ENCODE measurements at places on chromosomes 1 and 21.
A peak's percentile ranks its signal among the peaks of the same experiment; 100 is the strongest.

- no peak for DNase-seq
Measured at GRCh38 chr1:181383695-181384094, 99.6 kb upstream of the CACNA1E start.

DNA sequence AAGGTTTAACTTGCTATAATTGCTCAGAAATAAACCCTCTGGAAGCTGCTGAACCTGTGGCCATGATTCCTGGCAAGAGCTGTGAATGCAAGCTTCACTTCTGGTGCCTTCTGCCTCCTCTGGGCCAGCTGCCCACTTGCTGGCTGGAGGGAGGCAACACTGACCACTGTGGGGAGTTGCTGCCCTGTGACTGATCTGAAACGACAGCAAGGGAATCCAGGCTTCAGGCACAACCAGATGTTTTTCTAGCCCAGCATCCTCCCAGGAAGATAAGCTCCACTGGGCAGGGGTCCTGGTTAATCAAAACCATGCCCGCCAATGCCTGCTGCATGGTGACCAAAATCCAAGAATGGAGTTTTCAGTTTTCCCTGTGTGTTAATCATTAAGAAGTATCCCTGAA lies 180.0 kb upstream of the HMGB4 start:
- DNase-seq: peak; percentile 46

- DNase-seq: peak; percentile 22
Measured at GRCh38 chr1:24619376-24619775, 23.7 kb upstream of the SRRM1 start.

GRCh38 chr1:92301021-92301420 lies 2.2 kb downstream of the RPAP2 start:
- DNase-seq: no peak

DNA sequence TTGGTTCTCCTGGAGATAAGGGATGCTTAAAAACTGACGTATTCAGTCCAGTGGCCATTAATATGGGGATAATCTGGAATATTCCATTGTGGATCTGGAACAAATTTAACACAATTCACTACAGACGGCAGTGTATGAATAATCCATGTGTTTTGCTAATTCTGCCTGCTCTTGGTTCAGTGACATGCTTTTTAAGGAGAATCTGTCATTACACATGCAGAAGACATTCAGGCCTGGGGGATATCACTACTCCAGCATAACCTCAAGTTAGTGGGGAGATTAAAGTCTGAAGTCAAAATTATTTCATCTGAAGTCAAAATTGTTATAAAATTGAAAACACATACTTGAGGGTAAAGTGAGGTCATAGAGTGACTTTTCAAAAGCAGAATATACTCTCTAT lies 789.3 kb downstream of the USP25 start:
- DNase-seq: no peak

DNA sequence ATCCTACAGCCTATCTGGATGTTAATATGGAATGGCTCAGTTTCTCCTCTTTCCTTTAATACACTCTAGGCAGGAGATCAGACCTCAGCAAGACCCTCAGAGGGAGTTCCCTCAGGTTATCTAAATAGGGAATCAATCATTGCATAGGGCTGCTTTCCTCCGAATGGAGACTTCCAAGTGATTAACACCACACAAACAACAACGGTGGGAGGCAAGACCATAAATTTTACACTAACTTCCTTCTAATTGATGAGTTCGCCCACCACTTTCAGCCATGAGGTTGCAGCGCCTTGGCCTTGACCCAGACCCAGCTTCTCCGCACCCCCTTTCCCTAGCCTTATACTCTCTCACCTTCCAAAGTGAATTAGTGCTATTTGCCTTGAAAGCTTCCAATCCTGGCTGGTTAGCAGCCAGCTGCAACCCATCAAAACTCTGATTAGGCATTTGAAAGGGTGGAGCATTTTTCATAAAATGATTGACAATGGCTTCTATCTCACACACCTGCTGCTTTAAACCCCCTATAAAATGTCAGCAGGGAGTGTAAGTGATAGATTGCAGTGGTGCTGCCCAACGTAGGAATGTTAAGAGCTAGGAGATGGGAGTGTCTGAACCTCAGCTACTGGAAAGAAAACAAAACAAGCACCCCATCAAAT lies 534.9 kb upstream of the USP24 start:
- no peak for DNase-seq

DNA sequence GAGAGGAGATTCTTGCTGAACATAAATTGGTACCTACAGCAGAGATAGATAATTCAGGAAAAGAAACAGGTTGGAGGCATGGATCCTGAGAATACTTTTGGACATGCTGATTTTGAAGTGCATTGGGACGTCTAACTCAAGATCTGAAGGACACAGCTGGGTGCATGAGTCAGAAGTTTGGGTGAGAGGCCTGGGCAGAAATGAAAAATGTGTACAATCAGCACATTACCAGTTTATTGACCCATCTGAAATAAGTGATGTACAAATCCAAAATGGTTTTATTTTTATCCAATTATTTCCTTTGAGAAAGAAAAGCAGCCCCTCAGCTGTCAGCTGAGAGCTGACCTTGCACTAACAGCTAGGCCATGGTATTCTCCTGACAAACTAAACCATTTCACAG lies 975.2 kb upstream of the B3GALT2 start:
- DNase-seq: no peak

DNA sequence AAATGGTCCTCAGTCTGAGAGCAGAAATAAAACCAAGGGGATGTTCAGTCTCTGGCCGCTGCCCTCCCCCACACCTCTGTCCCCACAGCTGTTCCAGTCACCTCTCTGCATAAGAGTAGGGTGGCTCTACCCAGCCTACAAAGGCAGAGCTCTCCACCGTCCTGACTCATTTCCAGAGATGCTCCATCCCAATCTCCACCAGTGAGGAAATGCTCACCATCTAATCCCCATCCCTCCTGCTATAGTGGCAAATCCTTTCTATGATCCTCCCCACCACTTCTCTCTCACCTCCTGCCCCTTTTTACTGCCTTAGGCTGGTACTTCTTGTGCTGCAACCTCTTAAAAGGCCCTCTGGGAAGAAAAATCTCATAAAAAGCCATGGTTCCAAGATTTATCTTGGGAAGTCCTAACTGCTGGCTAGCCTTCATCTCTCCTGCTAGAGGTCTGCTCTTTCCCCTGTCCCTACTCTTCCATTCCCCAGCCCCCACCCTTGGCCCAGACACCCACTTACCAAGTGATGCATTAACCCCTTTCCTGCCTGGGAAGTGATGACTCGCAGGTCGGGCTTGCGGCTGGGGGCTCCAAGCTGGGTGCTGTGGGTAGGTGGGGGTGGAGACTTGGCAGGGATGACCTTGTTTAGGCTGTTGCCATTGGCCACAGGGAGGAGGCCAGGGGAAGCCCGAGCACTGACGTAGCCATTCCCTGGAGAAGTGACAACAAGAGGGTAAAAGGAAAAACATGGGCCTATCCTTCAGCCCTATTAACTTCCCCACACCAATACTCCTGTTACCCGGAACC lies 23.9 kb downstream of the MEF2D start:
- no peak for DNase-seq

- peak; percentile 27 for DNase-seq
Measured at GRCh38 chr1:162062542-162063015, 6.9 kb upstream of the NOS1AP start.

DNA sequence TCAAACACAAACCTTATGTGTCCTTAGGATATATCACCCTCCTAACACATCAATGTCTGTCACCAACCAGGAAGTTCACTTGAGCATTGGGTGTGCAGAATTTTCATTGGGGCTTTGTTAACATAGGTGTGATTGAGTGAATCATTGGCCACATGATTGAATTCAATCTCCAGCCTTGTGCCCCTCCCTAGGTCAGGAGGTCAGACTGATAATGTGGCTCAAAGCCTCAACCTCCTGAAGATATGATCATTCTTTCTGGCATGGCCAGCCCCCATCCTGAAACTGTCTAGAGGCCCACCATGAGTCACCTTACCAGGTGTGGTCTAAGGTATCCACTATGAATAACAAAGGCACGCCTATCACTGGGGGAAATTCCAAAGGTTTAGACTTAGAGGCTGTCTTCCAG lies 90.1 kb downstream of the PKN2 start:
- DNase-seq: no peak

- DNase-seq: no peak
Measured at GRCh38 chr1:40652468-40652867, 13.0 kb downstream of the RIMS3 start.

GRCh38 chr1:16138772-16139221 lies 17.1 kb downstream of the EPHA2 start:
- DNase-seq: no peak

- peak; percentile 57 for DNase-seq
Measured at GRCh38 chr1:153465811-153466636, 5.6 kb upstream of the S100A7 start.

DNA sequence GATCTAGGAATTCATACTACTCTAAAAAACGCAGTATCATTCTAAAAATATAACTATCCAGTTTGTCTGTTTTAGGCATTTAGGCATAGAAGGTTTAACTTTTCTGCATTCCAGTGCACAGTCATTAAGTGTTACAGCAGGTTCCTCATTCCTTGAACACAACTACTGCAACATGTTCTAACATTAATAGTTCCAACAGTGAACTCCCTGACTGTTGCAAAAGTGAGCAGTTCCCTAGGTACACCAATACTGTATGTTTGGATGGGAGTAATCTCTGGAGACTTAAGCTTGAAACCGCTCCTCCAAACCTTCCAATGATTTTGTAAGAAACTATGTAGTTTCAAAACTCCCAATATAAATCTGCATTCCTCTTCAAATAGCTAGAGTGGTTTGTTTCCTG lies 46.2 kb downstream of the UCHL5 start:
- no peak for DNase-seq

- DNase-seq: no peak
Measured at GRCh38 chr1:110602466-110602865, 3.7 kb downstream of the KCNA2 start.

Data from femur (tissue), 1 donor.